ENCODE measurements at places on chromosomes 5 and 9.

- DNase-seq = no peak
These were observed 153.8 kb downstream of the ARL15 start for GRCh38 chr5:54156577-54156976.

GRCh38 chr5:35369965-35370790, 139.9 kb upstream of the PRLR start:
- DNase-seq = no peak

- DNase-seq = no peak
These were observed 724.1 kb upstream of the MEF2C start for GRCh38 chr5:89606939-89607534.

DNA sequence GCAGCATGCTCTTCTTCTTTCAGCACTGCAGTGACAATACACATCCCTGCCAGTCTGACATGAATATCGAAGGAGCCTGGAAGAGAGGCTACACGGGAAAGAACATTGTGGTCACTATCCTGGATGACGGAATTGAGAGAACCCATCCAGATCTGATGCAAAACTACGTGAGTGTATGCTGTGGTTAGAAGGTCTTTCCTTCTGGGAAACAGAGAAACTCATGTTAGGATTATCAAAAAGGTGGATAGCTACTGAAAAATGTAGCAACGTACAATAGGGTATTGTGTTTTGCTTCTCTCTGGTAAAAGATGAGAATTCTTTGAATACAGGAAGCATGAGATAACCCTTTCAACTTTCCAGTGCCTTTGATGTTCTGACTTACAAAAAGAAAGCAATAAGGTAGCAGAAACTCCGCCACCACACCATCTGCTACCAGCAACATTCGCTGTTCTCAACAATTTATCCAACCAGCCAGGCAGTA, 133.3 kb downstream of the PCSK5 start:
- DNase-seq = no peak

- DNase-seq = no peak
These were observed 195.2 kb upstream of the TUT7 start for GRCh38 chr9:86549401-86549811.

DNA sequence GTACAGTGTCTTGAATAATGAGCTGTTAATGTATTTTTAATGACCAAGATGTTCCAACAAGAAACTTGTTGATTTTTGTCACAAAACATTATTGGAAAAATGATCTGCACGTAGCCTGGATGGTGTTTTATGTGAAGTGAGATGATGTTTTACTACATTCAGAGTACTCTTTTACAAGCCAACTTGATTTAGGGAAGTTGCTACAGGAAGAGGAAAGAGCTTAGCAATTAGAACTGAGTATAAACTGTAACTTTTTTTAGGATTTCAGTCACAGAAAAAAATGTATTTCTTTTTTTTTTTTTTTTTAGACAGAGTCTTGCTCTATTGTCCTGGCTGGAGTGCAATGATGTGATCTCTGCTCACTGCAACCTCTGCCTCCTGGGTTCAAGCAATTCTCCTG, 113.6 kb upstream of the ADRA1B start:
- DNase-seq = no peak

- DNase-seq = no peak
These were observed 154.0 kb downstream of the FRMD3 start for GRCh38 chr9:83384214-83384613.

- DNase-seq = no peak
These were observed 99.4 kb downstream of the MTREX start for GRCh38 chr5:55407059-55407684.

DNA sequence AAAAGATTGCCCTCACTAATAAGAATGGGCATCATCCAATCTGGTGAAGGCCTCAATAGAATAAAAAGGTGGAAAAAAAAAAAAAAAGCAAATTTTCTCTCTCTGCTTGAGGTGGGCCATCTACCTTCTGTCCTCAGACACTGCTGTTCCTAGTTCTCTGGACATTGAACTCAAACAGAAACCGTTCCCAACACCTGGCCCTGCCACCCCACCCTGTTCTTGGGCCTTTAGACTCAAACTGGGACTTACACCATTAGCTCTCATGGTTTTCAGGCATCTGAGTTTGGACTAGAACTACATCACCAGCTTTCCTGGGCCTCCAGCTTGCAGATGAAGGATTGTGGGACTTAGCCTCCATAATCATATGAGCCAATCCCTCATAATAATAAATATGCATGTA, 71.0 kb downstream of the SSBP2 start:
- no peak for DNase-seq

- no peak for DNase-seq
These were observed 43.4 kb upstream of the SPINK5 start for GRCh38 chr5:148020257-148020988.

- DNase-seq = no peak
These were observed 359.5 kb downstream of the DTWD2 start for GRCh38 chr5:118628660-118629354.

GRCh38 chr5:81189875-81190498, 43.1 kb upstream of the CKMT2 start:
- no peak for DNase-seq

DNA sequence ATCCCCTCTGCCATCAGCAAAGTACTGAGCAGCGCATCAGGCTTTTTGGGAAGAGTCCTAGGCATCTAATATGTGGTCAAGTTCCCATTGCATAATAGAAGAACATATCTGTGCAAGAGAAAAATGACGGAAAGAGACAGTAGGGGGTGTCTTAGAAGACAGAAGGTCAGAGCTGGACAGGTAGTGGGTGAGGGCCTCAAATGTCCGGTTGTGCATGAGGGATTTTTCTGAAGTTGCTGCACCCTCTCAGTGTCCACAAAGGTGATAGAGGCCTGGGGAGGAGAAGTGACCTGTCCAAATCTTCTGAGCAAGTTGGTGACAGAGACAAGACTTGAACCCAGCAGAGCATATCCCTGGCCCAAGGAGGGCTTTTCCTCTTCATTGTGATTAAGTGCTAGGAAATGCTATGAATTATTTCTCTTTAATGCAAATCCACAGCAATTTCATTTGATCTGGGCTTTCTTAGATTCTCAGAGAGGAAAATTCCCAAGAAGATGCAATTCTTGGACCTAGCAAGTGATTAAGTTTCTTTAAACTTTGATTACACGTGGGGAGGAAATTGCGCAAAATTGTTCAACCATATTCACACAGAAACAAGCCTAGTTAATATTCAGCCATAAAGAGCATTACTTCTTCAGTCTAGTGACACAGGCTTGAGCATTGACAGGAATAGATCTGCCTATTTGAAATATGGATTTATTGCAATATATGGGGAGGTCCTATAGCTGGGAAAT, at the start of gene OR2S2:
OR2S2 (minus strand) TSS at position 51 of the 734 bp plus-strand sequence. CDS start 56 bp downstream, outside the sequence.
- DNase-seq = no peak

DNA sequence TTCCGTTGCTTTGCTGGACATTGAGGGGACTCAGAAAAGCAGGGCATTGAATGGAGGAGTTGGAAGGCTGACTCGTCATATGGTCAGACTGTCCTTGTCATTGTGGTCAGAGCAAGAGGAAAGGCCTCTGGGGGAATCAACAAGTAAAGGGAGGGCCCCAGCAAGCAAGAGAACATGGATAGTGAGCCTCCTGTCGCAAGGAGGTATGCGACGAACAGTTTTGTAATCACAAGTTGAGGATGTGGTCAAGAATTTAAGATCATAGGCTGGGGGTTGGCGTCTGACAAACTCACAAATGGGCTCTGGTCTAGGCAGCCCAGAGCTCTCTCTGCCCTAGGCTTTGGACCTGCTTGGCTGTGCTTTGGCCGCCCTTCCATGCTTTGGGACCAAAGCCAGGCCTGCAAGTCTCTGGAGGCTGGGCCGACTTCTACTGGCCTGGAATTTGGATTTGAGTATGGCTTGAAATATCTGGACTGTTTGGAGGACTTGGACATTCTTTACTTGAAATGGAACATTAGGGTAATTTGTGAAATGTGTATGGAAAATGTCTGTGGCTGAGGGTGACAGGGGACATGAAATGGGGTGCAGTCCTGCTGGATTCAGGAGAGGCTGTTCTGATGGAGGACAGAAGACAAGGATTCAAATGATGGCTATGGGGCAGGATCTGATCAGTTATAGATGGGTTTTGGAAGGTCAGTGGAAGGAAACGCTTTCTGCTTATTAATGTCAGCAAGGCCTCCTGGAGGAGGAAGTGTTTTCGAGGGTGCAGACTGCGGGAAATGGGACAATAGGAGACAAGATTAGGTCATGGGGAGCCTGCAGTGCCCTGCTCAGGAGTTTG, 19.2 kb upstream of the NDST1 start:
- no peak for DNase-seq

- no peak for DNase-seq
These were observed 206.3 kb downstream of the EFNA5 start for GRCh38 chr5:107464416-107464815.

- DNase-seq = no peak
These were observed 6.7 kb downstream of the PTCH1 start for GRCh38 chr9:95509851-95510708.

DNA sequence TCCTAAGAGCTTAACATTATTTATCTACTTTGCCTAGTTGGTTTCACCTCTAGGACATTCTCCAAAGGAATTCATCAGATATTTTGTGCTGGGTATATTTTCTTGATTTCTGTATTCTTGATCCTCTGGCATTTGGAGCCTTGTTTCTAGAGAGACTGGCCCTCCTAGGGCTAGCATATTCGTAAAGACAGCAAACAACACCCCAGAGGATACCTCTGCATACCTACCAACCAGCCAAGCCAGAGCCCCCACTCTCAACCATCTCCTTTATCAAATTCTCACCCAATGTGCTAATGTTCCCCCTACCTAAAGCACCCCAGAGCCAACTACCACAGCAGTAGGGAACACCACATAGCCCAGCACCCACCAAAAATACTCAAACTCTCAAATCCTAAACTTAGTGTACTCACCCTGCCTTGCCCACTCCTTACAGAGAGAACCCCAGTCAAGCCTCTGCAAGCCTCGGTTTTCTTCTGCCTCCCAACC, 149.5 kb downstream of the SEMA5A start:
- no peak for DNase-seq

GRCh38 chr5:59529239-59529638, 364.3 kb downstream of the PDE4D start:
- DNase-seq = no peak

DNA sequence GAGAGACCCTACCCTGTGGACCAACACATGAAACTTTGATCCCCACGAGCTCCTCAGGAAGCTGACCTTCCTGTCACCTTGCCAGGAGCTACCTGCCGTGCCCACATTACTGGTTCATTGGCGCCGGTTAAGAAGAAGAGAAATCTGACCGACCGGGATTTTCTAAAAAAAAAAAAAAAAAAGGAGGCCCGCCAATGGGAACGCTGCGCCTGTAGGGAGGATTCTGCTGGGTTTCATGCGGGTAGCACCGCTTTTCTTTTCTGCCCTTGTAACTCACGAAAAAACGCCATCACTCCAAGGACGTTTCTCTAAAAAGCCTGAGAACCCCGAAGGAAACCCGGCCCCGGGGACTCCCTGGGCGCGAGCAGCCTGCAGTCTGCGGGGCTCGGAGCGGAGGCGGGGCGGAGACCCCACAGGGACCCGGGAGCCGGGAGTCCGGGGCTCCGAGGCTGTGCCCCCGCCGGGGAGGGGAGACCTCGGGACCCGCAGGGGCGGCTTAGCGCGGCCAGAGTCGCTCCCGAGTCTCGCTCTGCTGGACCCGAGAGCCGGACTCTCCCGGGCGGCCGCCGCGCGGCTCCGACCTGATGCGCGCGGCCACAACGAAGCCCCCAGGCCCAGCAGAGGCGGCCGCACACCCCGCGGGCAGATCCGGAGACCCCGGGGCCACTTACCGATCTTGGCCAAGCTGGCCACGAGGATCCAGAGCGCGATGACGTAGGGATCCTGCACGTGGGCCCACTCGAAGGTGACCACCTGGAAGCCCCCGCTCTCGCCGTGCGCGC, 617 bp downstream of the SLC9A3 start:
- DNase-seq = no peak

- no peak for DNase-seq
These were observed 283.3 kb downstream of the NSG2 start for GRCh38 chr5:174328631-174329299.

DNA sequence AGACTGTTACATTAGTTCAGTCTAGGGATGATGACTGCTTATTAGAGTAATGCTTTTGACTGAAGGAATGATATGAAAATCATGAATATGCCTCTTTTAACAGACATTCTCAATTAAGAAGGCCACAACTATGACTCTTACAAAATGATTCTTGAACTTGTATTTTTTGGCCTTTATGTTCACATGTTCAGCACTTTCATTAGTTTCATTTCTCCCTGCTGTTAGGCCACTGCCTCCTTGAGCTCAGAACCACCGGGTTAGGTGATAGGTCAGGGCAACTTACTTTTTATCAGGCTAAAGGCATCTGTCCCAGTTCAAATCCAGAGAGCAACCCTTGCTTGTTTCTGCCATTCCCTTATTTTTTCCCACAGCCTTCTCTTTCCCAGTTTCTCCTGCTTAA, 235.2 kb upstream of the ELL2 start:
- no peak for DNase-seq

- DNase-seq = no peak
These were observed 49.9 kb downstream of the ITGA1 start for GRCh38 chr5:52837591-52838001.

DNA sequence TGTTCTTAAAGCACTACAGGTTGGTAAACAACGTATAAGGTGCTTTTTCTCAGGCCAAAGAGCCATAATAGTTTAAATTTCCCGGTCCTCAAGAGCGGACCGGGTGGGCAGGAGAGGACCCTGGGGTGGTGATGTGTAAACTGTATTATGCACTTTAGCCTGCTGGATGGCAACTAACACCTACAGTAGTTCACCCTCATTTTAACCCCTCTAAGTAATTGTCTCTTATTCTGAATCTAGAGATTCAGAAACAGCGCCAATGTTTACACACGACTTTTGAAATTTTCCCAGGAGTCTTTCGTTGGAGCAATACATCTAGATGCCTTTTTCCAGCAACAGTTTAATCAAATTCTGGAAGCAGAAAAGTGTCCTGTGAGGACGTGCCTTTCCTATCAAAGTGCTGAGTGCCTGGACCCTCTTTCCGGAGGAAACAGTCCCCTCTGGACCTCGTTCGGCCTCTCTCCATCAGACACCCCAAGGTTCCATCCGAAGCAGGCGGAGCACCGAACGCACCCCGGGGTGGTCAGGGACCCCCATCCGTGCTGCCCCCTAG, 676 bp upstream of the OCLN start:
- DNase-seq = no peak

- no peak for DNase-seq
These were observed 127.1 kb upstream of the CCNH start for GRCh38 chr5:87539839-87540238.

GRCh38 chr5:161847447-161847846, 473 bp upstream of the GABRA1 start:
- no peak for DNase-seq

DNA sequence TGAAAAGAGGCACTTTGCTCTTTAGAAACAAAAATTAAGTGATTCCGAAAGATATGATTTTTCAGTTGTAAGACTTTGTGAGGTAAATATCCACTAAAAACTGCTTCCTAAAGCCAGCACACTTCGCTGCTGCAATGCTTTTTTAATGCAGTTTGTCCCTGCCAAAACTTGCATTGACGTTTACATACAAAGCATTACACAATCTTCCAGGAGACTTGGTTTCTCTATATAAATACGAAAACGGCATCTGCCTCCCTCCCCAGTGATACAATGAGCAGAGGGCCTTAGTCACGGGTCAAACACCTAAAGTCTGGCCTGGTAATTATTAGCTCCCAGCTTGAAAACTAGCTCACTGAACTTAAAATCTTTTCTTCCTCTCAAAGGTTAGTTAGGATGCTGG, 170.7 kb downstream of the TSSK1B start:
- DNase-seq = no peak

Data from liver (tissue), 10 donors.